ENCODE measurements at places on chromosomes 13 and 19. TPM values are rescaled to one million over a fixed set of nuclear protein-coding genes. Genes with fewer than 3 reads are reported as not detected.

The TMEM59L gene
- not detected for total RNA-seq

The UNC13A gene
- total RNA-seq, result 0.14 TPM

The TSSK6 gene
- total RNA-seq, result 0.79 TPM

The TMEM143 gene
- total RNA-seq, result 4.7 TPM

The DHDH gene
- total RNA-seq, result 0.33 TPM

The TRAPPC5 gene
- 131 TPM for total RNA-seq

The CTXN1 gene
- total RNA-seq, result 7.8 TPM

The COX6B2 gene
- not detected for total RNA-seq

The NPAS1 gene
- total RNA-seq, result 1.7 TPM

The ADM5 gene
- total RNA-seq, result 2.0 TPM

The AMER2 gene
- total RNA-seq, result not detected

The ADAMTSL5 gene
- total RNA-seq, result 5.2 TPM

The OR7A10 gene
- total RNA-seq, result not detected

The PNMA8B gene
- total RNA-seq, result 0.28 TPM

The CYP2A7 gene
- total RNA-seq, result not detected

The IL11 gene
- total RNA-seq, result 6.1 TPM

The CLC gene
- not detected for total RNA-seq

The FREM2 gene
- total RNA-seq, result 0.07 TPM

The ZNF543 gene
- total RNA-seq, result 6.1 TPM

The PCP2 gene
- not detected for total RNA-seq

Data from airway epithelial cell (primary cell).